NK-92 treated with Interleukin-12 subunit alpha and Interleukin-12 subunit beta, amount 100 ng/mL, for 24 hours (cell line): ENCODE measurements at places on chromosomes 2 and 18.

DNA sequence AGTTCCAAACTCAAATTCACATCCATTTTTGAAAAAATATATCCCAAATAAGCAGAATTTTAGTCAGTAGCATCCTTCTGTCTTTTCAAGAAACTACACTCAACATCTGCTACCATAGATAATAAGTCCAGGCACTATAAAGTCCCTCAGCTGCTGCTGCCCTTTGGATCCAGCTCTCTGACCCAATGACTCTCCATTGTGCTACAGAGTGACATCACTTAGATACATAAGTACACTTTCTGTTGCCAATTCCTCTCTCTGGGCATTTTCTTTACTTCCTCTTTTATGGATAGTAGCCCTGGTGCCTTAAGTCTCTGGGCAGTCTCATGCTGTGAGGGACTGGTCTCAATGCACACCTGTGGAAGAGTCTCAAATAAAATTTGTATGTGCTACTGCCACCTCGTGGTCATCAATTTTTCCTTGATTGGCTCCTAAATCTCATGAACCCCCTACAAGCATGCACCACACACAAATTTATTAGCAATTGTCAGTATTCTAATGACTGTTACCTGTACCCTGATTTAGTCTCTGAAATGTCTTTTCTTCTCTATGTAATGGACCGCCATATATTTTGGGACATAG lies 219.2 kb downstream of the LRP1B start:
- peak; percentile 3 for DNase-seq

DNA sequence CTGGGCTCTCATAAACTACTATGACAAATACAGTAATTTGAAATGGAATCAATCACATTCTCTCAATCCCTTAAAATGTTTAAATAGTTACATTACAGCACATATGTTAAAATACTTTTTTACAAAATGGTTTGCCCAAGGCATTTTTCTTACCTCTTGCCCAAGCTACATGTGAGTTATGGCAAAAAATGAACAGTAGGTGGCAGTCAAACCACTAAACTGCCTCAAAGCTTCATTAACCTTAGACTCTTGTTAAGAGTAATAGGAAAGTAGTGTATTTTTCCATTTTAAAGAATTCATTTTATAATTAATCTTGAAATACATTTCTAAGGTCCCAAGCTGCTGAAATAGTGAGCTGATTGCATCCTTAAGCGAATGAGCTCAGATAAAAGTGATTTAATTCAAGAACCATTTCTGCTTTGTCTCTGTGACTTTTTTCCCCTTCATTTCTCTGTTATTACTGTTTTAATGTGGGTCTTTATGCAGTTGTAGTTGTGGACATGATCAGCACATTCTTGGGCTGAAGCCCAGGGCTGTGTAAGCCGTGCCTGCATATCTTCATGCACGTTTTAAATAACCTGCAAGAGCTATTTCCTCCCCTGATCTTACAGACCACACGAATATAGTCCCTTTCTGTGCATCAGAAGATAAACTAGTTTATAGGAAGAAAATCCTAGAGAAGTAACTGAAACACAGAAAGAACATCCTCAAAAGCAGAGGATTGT lies 311.8 kb downstream of the LNPK start:
- no peak for DNase-seq

GRCh38 chr2:55976681-55977080 lies 53.1 kb upstream of the EFEMP1 start:
- no peak for DNase-seq

DNA sequence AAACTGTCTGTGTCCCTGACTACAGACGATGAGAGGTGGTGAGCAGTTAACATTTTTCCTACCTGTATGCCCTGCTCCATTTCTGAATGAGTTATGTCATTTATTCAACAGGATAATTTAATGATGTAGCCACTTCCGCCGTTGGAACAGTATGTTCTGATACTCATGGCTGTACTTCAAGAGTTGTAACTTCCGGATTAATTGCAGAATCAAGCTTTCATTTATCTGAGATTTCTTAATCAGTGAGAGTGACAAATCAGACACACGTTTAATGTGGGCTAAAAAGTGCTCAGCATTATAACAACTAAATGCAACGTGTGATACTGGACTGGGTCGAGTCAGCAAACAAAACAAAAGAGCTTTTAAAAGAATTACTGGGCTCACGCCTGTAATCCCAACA lies 107.7 kb downstream of the KCTD1 start:
- DNase-seq: no peak

DNA sequence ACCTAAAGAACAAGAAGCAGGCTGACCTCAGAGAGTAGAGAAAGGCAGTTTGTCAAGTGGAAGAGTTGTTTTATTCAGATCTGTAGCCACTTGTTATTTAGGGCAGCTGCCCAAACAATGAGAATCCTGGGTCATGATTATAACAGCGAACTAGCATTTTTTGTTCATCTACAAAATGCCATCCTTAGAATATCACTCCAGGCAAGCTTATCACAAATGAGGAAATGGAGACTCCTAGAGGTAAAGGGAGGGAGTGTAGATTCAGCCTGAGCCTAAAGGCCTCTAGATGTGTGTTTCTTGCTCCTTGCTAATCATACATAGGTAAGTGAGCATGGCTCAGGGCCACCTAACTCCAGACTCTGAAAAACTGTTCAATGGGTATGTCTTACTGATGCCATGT lies 126.1 kb downstream of the HNMT start:
- DNase-seq: no peak

DNA sequence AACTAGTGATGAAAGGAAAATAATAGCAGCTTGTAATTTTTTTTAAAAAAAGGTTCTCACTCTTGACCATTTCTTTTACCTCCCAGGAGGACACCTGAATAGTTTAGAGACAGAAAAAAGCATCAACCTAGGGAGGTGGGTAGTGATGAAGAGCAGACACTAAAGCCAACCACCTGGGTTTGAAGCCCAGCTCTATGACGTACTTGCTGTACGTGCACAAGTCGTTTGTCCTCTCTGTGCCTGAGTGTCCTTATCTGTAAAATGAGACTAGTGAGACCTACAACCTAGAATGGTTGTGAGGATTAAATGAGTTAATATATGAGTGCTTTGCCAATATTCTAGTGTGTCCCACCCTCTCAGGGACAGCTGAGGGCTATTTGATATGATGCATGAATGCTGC lies 5.8 kb downstream of the SLC1A4 start:
- no peak for DNase-seq
